Activated naive CD8-positive, alpha-beta T cell treated with anti-CD3 and anti-CD28 coated beads, Interleukin-2, amount 50 U/mL, for 24 hours (primary cell): ENCODE measurements at places on chromosomes 7 and 10.
A peak's percentile ranks its signal among the peaks of the same experiment; 100 is the strongest.

GRCh38 chr7:121442845-121443244 lies 46.7 kb upstream of the FAM3C start:
- peak; percentile 3 for DNase-seq

DNA sequence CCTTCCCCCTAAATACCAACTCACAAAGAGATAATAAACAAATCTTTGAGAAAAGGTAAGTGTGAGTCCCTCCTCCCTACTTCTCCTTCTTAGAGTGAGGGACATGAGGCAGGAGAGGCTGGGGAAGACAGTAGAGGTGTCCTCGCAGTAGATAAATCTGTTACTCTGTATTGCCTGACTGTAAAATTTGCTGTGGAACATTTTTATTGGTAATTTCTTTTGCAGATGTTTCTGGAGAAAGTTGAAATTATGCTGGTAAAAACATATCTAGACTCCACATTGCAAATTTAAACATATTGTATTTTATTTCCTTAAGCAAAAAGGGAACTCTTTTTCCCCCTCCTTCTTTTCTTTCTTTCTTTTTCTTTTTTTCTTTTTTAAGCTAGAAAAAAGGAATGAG lies 58.5 kb downstream of the PLCE1 start:
- no peak for DNase-seq

GRCh38 chr7:149884541-149884940 lies 10.8 kb downstream of the ATP6V0E2 start:
- no peak for DNase-seq

GRCh38 chr10:129161150-129161549 lies 305.9 kb upstream of the MGMT start:
- DNase-seq, result peak; percentile 12

DNA sequence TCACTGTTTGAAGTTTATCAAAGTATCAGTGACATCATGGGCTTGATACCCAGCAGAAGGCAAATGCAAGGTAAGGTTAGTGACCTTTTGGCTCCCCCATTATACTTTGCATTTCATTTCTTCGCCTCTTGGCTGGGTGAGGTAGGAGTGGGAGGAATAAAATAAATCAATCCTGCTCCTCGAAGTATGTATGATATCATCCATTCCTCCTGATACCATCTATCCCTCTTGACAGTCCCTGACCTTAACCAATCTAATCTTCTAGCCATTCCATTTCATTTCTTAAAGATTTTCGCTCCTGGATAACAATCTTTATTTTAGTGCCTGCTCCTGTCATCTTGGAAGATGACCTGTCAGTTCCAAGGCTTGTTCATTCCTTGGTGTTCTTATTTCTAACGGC lies 1083.3 kb downstream of the NXPH1 start:
- no peak for DNase-seq

- peak; percentile 70 for DNase-seq
These were observed 1.6 kb downstream of the SPOCK2 start for GRCh38 chr10:72086466-72087391.

- no peak for DNase-seq
These were observed 54.8 kb downstream of the MCU start for GRCh38 chr10:72746426-72747363.

GRCh38 chr10:59079386-59080226 lies 96.8 kb upstream of the PHYHIPL start:
- no peak for DNase-seq

DNA sequence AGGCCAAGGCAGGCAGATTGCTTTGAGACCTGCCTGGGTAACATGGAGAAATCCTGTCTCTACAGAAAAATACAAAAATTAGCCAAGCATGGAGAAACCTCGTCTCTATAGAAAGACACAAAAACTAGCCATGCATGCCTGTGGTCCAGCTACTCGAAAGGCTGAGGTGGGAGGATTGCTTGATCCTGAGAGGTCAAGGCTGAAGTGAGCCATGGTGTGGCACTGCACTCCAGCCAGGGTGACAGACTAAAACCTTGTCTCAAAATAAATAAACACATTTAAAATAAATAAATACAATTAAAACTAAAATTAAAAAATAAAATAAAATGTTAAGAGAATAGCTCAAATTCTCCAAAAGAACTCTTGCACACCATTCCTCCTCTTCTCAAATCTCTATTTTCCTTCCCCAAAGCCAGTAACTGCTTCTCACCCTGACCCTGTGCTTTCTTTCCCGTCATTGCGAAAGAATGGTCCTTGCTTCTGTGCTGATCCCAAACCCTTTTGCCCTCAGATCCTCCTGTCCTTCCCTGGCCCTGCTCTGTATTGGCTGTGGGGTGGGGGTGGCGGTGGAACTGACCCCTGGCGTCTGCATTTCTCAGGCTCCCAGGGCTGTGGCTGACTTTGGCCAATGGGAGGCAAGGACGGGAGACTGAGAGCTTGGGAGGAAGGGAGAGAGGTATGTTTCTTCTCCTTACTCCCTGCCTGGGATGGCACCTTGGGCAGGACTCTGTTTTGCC lies 12.4 kb downstream of the SRGN start:
- no peak for DNase-seq

GRCh38 chr7:142383841-142384492 lies 126.1 kb upstream of the PRSS58 start:
- peak; percentile 30 for DNase-seq

GRCh38 chr10:86347856-86348255 lies 18.7 kb downstream of the GRID1 start:
- no peak for DNase-seq

DNA sequence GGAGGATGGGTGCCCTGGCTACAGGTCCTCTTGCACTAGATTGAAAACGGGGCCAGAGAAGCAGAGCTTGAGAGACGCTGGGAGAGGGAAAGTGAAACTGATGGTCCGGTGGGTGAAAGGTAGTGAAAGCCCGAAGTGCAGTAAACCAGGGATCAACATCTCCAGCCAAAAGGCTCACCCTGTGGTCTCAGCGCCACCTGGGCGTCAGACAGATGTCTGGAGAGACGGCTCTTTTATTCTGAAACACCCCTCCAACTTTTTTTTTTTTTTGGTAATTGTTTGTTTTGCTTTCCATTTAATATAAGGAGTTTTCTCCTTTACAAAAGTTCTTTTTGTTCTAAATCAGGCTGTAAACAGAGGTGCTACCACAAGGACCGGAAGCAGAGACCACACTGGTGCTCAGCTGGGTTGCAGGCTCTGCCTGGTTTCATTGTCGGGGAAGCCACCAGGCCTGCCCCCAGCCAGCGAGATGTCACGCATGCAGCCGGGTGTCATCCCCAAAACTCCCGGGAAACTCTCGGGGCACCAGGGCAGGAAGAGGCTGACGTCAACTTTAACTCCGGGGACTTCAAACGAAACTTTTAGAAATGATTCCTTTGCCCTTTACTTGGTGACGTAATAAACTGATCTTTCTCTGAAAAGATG lies 11.2 kb downstream of the IL2RA start:
- peak; percentile 91 for DNase-seq

- peak; percentile 31 for DNase-seq
These were observed 57.6 kb downstream of the MMRN2 start for GRCh38 chr10:86899670-86900276.

- no peak for DNase-seq
These were observed 152.6 kb upstream of the NRG3 start for GRCh38 chr10:81722399-81722798.

DNA sequence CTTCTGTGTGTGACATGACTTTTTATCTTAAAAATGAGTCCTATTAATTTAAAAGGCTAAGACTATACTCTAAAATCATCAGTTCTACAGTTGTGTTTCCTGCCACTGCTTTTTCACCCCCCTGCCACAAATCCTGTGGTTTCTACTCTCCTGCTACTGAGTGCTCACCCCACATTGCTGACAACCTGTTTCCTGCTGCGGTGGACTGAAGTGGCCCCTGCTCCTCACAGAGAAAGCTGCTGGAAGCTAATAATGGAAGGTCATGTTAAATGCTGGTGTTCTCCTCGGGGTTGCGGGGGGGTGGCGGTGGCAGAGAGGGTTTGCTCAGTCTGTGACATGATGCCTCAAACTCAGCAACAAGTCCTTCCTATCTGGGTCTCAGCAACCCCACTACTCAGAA lies 113.2 kb upstream of the INHBA start:
- peak; percentile 18 for DNase-seq

GRCh38 chr7:69906283-69906995 lies 308.2 kb downstream of the AUTS2 start:
- DNase-seq, result peak; percentile 16

DNA sequence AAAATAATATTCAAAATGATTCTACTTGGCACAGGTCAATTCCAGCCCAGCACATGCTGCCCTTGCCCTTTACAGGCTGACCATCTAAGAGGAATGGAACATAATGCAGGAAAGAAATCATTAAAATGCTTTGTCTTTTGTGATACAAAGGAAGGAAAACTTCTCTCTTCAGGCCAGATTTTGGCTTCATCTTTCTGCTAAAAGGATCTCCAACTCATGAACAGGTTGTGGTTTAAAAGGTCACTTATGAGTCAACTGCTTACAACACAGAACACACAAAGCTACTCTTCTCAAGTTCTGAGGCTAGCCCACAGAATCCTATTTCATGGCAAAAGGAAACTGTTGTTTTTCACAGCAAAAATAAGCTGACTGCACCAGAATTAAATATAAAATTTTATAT lies 197.1 kb downstream of the DOCK4 start:
- DNase-seq, result no peak

- DNase-seq, result no peak
These were observed 140.8 kb downstream of the IQUB start for GRCh38 chr7:123393623-123394022.

GRCh38 chr7:148735967-148736366 lies 37.3 kb downstream of the CUL1 start:
- no peak for DNase-seq

DNA sequence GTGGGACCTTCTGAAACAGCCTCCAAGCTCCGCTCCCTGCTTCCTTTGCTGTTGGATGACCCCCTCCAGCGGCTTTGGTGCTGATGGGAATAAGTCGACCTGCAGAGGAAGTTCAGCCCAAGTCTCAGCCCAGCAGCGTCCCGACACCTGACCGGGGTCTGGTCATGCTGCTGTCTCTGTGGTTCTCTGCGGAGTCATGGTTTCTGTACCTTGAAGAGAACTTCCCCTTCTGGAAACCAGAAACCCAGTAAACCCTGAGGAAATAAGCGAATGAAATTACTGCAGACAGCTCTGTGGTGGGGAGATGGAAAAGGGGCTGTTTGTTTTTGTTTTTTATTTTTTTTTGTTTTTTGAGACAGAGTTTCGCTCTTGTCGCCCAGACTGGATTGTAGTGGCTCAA lies 18.3 kb upstream of the ZNF12 start:
- DNase-seq, result peak; percentile 9

- DNase-seq, result no peak
These were observed at the start of gene BTBD16 for GRCh38 chr10:122271076-122271475. Gene BTBD16 (plus strand): TSS chr10:122271296. CDS start chr10:122275082, 3,786 bp downstream.

DNA sequence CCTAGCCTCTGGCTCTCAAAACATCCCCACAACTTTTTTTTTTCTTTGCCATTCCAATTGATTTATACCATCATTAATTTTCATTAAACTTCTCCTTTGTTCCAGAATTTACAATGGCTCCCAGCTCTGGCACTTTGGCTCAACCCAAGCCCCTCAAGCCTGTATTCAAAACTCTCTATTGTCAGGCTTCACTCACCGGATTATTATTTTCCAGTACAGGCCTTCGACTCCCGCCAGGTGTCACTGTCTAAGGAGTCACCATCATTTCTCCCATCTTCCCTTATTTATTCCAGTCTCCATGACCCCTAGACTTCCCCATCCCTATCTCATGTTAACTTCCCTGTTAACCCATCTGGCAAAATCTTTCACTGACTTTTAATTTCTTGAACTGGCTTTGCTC lies 67.8 kb downstream of the HIPK2 start:
- no peak for DNase-seq

- no peak for DNase-seq
These were observed 46.3 kb downstream of the PKD1L1 start for GRCh38 chr7:47902013-47902412.

GRCh38 chr7:130397051-130397757 lies 16.9 kb downstream of the CPA1 start:
- DNase-seq, result no peak

GRCh38 chr7:150979713-150980390 lies 1.7 kb upstream of the KCNH2 start:
- DNase-seq, result no peak

GRCh38 chr7:139576179-139576973 lies 52.9 kb downstream of the CLEC2L start:
- no peak for DNase-seq

- no peak for DNase-seq
These were observed 77.1 kb downstream of the NRF1 start for GRCh38 chr7:129688503-129689222.

DNA sequence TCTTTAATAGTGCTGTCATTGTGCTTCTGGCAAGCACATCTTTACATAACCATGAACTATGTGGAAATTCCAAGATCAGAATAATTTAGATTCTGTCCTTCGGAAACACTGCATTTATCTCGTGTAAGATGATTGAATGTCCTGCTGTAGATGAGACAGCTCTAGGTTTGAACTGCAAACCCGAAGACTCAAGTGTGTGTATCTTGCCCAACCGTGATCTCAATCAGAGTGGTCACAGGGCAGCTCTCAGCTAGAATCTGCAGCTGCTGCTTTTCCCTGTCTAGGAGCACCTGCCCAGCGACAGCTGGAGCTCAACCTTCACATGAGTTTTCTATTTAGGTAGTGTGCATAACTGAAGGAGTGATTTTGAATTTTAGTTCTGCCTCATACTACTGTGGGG lies 17.5 kb upstream of the KIF20B start:
- DNase-seq, result no peak

GRCh38 chr7:134128829-134129228 lies 1.7 kb downstream of the LRGUK start:
- DNase-seq, result no peak

DNA sequence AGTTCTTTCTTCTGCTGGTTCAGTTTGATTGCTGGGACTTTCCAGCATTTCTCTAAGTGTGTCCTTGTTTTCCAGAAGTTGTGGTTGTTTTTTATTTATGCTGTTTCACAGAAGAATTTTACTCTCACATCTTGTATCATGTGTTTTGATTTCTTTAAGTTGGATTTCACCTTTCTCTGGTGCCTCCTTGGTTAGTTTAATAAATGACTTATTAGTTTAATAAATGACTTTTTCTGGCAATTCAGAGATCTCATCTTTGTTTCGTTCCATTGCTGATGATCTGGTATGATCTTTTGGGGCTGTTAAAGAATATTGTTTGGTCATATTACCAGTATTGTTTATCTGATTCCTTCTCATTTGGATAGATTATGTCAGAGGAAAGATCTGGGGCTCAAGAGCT lies 59.8 kb upstream of the CYP2C9 start:
- DNase-seq, result no peak

DNA sequence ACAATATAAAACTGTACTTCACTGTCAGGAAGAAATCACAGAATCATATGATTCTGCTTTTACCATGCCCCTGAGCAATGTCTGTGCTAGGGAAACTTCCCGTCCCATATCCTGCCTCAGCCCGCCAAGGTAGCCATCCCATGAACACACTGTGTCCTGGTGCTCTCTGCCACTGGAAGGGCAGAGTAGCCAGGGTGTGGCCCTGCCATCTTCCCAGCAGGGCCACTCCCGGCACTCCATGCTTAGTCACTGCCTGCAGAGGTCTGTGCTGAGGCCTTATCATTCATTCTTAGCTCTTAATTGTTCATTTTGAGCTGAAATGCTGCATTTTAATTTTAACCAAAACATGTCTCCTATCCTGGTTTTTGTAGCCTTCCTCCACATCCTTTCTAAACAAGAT lies 31.8 kb downstream of the AP3M1 start:
- DNase-seq, result no peak

- no peak for DNase-seq
These were observed 12.2 kb downstream of the LZTS2 start for GRCh38 chr10:101011517-101012423.

- no peak for DNase-seq
These were observed 259.0 kb downstream of the ADRA2A start for GRCh38 chr10:111335826-111336225.
